ENCODE measurements at places on chromosomes 2 and 18.
A peak's percentile ranks its signal among the peaks of the same experiment; 100 is the strongest.

- peak; percentile 20 for DNase-seq
These were observed 47.0 kb downstream of the INHBB start for GRCh38 chr2:120392923-120393322.

DNA sequence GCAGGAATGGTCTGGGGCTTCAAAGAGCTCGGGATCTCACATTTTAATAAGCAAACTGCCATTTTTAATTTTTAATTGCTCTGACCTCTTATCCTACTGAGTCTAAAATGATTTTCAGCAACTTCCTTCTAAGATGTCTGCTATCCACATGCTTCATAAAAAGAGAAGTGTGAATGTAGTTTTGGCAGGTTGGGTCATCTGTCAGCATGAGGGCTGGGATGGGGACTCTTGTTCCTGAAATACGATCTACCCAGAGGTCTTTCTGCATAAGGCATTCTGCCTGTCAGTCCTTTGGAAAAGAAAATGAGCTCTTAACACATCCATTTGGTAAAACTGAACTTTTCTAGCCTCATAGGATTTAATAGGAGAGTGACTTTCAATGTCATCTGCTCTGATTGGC, 252.8 kb upstream of the APCDD1 start:
- no peak for DNase-seq

DNA sequence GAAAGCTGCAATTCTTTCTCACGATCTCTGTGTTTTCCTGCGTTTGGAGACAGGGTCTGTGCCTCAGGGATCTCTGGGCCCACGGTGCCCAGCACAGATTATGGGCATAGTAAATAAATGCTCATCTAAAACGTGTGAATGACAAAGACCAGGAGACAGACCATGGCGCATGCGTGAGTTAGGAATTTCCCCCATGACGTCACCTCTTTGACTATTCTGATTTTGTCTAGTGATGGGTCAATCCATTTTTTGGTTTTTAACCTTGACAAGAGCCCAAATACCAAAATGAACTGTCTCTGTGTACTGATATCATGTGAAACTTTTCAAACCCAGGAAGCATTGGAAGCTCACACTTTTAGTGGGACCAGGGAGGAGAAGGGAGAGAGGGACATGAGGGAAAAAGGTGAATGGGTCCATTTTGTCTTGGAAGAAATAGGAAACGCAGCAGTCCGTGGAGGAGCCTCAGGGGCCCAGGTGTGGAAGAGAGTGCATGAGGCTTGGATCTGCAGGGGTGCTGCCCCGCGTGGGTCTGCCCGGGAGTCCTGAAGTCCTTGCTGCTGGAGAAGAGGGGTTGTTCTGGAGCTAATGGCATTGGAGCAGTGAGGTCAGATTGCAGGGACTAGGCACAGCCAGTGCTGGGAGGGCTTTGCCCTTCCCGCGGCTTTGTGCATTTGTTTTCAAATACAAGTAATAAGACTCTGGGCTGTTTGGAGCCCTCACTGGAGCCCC, 172.2 kb downstream of the ASB1 start:
- no peak for DNase-seq

- DNase-seq: no peak
These were observed 37.8 kb downstream of the FIGN start for GRCh38 chr2:163697846-163698637.

- DNase-seq: no peak
These were observed 1323.2 kb upstream of the DDX18 start for GRCh38 chr2:116491292-116491691.

GRCh38 chr18:27478459-27478858, 293.4 kb upstream of the CHST9 start:
- no peak for DNase-seq

DNA sequence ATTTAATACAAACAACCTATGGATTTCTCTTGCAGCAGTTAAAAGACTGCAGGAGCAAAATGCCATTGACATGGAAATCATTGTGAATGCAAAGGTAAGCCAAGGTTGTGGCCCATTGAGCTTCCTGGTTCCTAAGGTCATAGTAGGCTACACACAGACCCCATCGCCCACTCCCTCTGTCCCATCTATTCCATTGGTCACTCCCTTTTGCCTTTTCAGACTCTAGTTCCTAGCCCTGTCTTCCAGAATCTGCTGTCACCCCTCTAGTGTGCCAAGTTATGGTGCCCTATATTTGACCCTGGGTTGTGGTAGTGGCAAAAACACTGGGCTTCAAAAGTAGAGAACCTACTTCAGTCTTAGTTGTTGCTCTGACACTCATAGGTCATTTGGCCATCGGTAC, 44.7 kb downstream of the UGP2 start:
- no peak for DNase-seq

DNA sequence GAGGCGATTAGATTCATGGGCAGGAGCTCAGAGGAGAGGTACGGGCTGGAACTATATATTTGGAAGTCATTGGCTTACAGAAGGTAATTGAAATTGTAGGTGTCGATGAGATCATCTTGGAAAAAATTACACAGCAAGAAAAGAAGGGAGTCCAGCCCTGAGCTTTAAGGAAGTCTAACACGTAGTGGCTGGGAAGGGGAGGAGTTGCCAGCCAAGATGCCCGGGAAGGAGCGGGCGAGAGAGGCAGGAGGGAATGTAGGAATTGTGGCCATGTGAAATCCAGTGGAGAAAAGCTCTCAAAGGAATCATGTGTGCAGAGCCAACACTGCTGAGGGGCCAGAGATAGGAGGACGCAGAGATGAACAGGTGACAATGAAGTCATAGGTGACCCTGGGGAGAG, 25.6 kb upstream of the SCYGR1 start:
- DNase-seq: peak; percentile 18

DNA sequence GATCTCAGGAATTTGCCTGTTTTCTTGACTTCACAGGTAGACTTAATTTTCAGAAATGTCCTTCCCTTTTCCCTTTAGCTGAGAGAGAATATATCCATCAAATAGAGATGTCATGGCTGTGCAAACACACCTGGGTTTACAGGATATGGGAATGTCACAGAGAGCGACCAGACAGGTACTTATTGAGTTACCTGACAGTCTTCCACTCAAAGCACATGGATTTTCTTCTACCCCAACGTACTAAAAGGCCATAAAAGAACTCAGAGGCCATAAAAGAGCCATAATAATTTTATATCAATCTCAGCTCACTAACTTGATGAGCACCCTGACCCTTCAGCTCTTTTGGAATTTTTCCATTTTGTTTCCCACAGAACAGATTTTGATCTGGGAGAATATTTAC, 5.3 kb upstream of the DTNA start:
- no peak for DNase-seq

DNA sequence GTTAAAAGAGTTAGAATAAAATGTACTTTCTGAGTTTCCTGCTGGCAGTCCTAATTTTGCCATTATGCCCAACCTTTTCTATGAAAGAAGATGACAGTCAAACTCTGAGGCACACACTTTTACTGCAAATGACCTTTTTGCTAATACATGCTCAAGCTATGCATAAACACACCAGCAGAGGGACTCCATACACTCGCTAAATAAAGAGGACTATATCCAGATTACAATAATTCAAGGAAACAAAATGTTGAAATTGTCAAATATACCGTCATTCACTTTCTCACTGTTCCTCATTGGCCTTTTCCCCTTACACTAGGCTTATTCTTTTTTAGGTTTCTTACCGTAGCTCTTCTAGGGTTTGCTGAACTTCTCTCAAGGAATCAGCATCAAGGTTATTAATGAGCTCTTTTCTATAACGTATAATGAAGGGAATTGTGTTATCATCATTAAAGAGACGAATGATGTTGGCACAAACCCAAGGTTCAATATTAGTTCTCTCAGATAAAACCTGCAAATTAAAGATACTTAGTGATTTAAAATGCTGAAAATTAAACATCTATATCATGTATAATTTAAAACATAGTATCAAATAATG, 25.7 kb downstream of the SRBD1 start:
- DNase-seq: no peak

GRCh38 chr2:128727914-128728313, 409.2 kb upstream of the HS6ST1 start:
- no peak for DNase-seq

- no peak for DNase-seq
These were observed 96.3 kb downstream of the EVA1A start for GRCh38 chr2:75464348-75464946.

DNA sequence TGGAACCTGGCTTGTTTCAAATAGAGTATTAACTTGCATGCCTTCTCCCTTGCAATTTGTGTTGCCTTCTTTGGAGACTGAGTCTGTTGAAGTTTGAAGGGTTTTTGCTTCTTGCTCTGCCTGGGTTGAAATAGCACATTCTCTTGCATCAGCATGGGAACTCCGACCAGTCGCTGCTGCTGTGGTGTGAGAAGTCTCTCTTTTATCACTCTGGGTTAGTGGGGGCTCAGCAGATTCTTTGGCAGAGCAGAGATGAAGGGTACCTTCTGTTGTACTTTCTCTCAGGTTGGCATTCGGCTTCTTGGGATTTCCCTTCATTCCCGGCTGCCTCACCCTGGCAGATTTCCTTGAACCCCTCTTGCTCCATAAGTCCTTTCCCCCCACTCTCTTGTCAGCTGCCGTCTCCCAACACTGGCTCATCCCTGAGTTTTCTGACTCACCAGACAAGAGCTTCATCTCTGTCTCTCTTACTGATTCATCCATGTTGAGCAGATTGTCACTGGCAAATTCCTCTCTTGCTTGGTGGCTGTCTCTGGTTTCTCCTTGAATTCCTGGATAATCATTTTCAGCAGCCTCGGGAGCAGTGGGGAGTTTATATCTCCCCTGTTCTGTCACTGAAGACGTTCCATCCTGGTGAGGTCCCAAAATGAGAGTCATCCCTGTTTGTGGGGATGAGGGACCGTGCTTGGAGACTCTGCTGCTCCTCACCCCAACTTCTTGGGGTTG, 49.9 kb downstream of the ALPK2 start:
- DNase-seq: no peak

DNA sequence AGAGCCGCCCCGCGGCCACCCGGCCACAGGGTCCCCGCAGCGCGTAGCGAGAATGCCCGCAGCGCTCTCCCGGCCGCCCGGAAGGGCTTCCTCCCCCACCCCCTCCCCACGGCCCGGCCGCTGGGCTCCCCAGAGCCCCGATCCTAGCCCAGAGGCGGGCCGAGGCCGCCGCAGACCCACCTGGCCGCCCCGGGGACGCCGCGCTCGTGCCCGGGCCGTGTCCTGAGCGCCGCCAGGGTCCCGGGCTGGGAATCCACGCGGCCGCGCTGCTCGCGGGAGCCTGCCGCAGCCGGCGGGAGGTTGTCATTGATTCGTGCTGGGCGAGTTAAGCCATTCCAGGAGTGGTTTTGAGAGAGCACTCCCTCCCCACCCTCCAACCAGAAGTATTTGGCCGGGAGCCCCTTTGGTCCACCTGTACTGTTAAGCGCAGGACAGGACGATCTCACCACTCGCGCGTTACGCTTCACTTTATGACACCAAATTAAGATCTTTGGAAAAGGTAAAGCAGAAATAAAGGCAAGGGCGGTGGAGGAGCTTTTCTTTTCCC, 206.4 kb upstream of the SMAD2 start:
- DNase-seq: peak; percentile 65

- DNase-seq: no peak
These were observed 376.9 kb downstream of the DLGAP1 start for GRCh38 chr18:4078246-4078645.

DNA sequence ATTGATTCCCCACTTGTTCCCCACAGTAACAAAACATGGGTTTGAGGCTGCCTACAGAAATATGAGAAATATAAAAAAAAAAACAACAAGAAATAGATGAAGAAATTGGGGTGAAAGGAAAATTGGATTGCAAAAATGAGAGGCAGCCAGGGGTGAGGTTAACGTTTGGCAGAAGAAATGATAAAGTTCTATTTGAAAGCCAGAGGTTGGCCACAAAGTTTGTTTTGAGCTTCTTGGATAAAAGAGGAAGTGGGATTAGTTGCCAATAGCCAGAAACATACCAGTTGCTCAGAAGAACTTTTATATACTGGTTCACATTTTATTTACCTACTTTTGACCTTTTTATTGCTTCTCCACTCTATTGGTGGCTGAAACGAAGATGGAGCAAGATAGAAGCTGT, 67.5 kb downstream of the FASTKD2 start:
- no peak for DNase-seq

GRCh38 chr2:178943745-178944144, 106.2 kb downstream of the CCDC141 start:
- DNase-seq: no peak

DNA sequence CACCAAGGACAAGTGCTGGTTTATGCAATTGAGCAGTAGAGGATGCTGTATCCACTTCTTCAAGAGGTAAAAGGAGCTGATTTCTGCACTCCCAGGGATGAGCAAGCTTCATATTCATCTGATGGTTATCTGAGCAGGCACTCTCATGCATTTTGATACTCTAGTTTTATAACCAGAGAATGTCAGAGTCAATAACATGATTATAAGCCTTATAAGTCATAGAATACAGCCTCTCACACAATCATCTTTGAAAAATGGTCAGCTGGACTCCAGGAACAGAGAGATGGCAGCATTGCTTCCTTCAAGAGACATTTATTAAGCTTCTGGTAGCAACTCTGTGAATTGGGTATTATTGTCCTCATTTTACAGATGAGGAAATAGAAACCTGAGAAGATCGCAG, 167.1 kb downstream of the SLC8A1 start:
- no peak for DNase-seq

DNA sequence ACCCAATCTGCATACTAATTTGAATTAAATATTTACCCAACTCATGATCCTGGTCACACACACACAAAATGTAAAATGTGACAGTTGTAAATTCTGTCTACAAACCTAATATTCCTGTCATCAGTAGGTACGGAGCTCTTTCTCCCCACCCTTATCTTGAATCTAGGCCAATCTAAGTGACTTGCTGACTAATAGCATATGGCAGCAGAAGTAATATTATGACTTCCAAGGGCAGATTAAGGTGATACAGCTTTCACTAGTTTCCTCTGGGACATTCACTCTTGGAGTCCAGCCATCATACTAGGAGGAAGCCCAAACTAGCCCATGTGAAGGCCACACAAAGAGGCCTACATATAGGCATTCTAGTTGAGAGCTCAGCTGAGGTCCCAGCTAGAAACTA, 89.4 kb downstream of the TMEM131 start:
- DNase-seq: no peak

DNA sequence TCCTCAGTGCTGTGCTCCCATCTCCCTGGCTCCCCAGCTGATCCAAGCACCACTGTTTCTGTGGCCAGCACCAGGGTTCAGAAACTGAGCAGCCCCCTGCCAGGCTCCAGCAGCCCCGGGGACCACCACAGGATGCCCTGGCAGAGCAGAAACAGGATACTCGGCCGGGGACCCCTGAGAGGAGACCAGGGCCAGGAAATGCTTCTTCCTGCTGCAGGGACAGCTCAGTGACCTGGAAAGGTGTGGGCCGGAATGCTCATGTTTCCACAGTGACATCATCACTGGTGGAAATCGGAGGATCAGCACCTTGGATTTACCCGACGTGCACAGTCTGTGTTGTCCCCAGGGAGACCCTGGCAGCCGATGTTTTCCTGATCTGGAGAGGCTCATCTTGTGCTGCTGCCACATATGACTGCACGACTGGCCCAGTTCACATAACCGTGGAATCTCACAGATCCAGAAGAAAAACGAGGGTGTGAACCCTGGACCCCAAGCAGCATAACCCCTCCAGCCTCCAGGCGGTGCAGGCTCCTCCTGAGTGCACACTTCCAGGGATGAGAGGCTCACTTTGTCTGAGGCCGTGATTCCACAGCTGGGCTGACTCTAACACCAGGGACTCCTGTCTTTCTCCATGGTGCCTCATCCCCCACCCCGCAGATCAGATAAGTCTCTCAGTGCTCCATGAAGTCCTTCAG, 58.0 kb downstream of the DDX1 start:
- no peak for DNase-seq

Data from ecto neural progenitor cell (in vitro differentiated cells).